Endothelial cell (in vitro differentiated cells): ENCODE measurements at places on chromosomes 12 and 14. TPM values are rescaled to one million over a fixed set of nuclear protein-coding genes. Genes with fewer than 3 reads are reported as not detected.

KRT77 gene
- not detected for total RNA-seq

TAS2R43 gene
- total RNA-seq: 0.62 TPM

RDH12 gene
- total RNA-seq: 0.44 TPM

NEMP1 gene
- 17.6 TPM for total RNA-seq

TPI1 gene
- 356 TPM for total RNA-seq

BCL11B gene
- 1.0 TPM for total RNA-seq

- H3K36me3 ChIP-seq: no peaks in the 10 kb centered on the region
- DNase-seq: no peak
- no peak overlapping the region for H3K4me3 ChIP-seq
- H3K4me1 ChIP-seq: no peaks in the 10 kb centered on the region
- no peak overlapping the region for H3K27ac ChIP-seq
- H3K27me3 ChIP-seq: peaks cover 7% of the 10 kb centered on the region
Observed at GRCh38 chr14:89144066-89144465, 273.0 kb downstream of the FOXN3 start.

GRCh38 chr14:38311655-38312054 lies 55.8 kb upstream of the CLEC14A start:
- no peak overlapping the region for H3K27ac ChIP-seq
- DNase-seq: no peak
- no peak overlapping the region for H3K4me3 ChIP-seq
- H3K4me1 ChIP-seq: peaks cover 25% of the 10 kb centered on the region
- no peaks in the 10 kb centered on the region for H3K36me3 ChIP-seq

- H3K4me1 ChIP-seq: no peaks in the 10 kb centered on the region
- H3K27me3 ChIP-seq: no peaks in the 10 kb centered on the region
- no peak overlapping the region for H3K27ac ChIP-seq
- no peak for DNase-seq
- H3K36me3 ChIP-seq: no peaks in the 10 kb centered on the region
Observed at GRCh38 chr12:80553316-80553715, 109.3 kb downstream of the PTPRQ start.

GRCh38 chr12:101761350-101761749 lies 22.1 kb upstream of the SYCP3 start:
- H3K27me3 ChIP-seq: no peaks in the 10 kb centered on the region
- H3K36me3 ChIP-seq: no peaks in the 10 kb centered on the region
- peaks cover 6% of the 10 kb centered on the region for H3K4me1 ChIP-seq
- H3K4me3 ChIP-seq: no peak overlapping the region
- H3K27ac ChIP-seq: no peak overlapping the region

DNA sequence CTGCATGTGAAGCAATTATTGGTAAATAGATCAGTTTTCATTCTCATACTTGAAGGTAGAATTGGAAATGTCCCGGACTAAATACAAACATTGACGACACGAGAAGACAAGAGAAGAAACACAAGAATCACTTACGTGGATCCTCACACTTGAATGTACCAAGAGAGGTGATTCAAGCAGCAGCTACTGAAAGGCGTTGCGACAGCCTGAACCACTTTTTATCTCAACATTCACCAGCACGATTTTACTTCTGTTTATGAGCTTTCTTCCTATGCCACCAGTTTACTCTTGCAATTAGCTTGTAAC lies 3.6 kb upstream of the FZD10 start:
- H3K4me3 ChIP-seq: no peak overlapping the region
- no peak for DNase-seq
- H3K36me3 ChIP-seq: peaks cover 5% of the 10 kb centered on the region
- H3K27me3 ChIP-seq: peaks cover 10% of the 10 kb centered on the region

DNA sequence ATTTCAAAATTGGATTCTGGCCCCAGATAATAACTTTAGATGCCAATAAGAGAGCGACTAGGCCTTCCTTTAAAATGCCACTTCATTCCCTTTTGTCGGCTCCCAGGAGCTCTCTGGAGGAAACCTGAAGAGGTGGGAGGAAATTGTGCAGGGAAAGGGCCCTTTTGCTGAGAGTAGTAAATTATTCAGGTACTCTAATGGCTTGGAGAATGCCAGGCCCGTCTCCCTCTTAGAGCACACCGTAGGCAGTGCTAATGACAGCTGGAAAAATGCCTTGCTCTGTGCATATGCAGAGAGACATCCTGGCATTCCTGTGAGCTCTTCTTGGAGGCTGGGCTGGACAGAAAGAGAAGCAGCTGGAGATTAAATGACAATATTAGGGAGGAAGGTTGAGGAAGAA lies 115.0 kb upstream of the RPH3A start:
- no peak overlapping the region for H3K4me3 ChIP-seq
- no peak for DNase-seq
- peaks cover 26% of the 10 kb centered on the region for H3K4me1 ChIP-seq
- H3K27me3 ChIP-seq: peaks cover 8% of the 10 kb centered on the region
- H3K36me3 ChIP-seq: no peaks in the 10 kb centered on the region

GRCh38 chr12:62436164-62436503 lies 30.5 kb upstream of the MON2 start:
- no peak overlapping the region for H3K27ac ChIP-seq
- peaks cover 4% of the 10 kb centered on the region for H3K27me3 ChIP-seq
- no peak for DNase-seq

DNA sequence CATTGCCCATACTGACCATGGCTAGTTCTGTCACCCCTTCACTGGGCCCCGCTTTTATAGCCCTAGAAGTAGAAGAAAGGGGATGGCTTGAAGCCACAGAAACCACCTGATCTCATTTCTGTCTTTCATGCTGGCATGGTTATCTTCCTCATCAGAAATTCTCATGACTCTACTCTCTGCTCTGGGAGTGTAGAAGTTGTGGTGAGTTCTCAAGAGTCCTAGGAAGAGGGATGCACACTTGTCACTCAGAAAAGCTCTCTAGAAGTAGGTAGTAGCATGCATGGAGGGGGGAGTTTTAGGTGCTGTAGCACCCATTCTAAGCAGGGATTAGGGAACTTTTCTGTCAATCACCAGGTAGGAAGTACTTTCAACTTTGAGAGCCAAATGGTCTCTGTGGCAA lies 6.1 kb upstream of the CMA1 start:
- H3K27me3 ChIP-seq: peaks cover 3% of the 10 kb centered on the region
- no peak overlapping the region for H3K4me3 ChIP-seq
- H3K4me1 ChIP-seq: peaks cover 13% of the 10 kb centered on the region
- no peak for DNase-seq

DNA sequence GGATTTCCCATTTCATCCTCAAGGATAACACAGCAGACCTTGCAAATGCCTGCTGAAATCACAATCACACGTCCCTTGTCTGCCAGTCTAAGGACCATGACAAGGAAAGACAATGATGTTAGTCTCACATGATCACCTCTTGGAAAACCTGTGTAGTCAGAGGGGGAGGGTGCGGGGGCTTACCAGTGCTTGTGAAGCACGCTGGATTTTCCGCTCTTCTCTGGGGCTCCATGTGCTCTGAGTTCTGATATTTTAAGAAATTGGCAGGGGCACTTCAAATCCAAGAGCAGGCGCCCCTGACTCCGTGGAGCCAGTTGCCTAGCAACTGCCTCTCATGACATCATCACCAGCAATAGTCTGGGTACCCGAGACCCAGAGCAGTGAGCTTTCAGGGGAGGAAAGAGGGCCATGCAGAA lies 200.9 kb upstream of the C14orf180 start:
- H3K27ac ChIP-seq: no peak overlapping the region
- H3K36me3 ChIP-seq: peaks cover 6% of the 10 kb centered on the region
- H3K27me3 ChIP-seq: peaks cover 10% of the 10 kb centered on the region
